ENCODE measurements at places on chromosomes 13 and 19.

GRCh38 chr13:44801990-44802389 lies 187.3 kb downstream of the NUFIP1 start:
- no peak for DNase-seq

DNA sequence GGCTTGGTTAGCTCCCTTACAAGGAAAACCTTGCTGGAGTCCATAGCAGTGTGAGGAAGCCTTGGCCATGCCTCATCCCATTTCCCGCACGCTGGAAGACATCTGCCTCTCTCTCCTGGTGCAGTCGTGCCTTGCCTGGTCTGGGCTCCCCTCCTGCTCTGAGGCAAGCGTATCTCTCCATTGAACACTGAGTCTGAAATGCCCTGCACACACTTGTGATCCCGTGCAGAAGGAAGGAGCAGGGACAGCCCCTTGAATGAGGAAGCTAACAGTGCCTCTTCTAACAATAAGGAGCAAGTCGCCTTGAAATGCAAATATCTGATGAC lies 407 bp upstream of the ZNF440 start:
- no peak for DNase-seq

DNA sequence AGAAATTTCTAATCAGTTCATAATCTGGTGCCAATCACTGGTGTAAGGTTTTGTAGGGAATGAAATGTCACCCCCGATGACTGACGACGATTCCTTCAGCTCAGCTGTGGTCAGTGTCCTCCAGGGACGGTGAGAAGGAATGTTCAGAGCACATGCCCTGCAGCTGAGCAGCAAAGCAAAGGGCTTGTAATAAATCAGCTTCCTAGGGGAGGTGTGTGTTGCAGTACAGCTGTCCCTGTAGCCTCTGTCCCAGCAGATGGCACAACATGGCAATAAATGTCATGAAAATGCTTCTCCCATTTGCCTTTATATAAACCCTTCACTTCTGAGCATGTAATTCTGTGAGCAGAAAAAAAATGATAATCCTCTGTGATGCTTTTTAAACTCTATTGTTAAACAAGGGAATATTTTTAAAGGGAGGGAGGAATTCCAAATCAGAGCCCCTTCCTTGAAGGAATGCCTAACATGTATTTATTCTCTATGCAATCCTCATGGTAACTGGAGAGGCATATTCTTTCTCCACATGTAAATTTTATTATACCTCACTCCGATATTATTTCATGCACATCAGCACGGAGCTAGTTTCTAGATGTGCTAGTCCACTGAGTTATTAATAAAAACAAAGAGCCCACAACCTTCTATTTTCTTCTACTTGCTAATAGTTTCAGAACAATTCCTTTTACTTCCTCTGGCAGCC lies 102.5 kb downstream of the FAM216B start:
- no peak for DNase-seq

GRCh38 chr19:49895566-49896297 lies 955 bp downstream of the IL4I1 start:
- no peak for DNase-seq

DNA sequence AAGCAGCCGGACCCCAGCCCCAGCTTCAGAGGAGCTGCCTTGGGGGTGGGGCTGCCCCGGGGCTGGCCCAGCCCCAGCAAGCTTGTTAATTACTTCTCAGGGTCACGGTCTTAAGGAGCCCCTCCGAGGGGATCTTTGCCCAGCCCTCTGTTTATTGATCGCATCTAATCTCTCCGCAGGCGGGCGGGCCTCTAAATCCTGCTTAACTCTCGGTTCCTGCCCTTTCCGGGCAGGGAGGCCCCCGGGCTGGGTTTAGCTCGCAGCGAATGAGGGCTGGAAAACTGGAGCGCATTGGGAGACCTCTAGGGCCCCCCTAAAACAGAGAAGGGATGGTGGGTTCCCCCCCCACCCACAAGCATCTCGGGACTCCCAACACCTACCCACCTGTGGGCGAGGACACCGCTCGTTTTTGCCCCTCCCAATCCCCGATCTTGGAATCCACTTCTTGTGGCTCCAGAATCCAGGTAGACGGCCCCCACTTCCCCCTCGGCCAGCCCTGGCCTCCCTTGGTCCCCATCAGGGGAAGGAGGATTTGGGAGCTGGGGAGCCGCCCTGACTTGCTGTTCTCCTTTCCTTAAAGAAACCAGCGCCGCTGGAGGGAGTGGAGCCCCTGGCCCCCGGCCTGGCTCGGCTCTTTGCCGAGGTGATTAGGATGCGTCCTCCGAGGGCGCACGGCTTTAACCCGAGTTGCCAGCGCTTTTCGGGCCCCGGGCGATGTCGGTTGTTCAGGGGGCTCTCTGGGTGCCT lies 59.5 kb upstream of the ADGRL1 start:
- peak; percentile 35 for DNase-seq

GRCh38 chr19:42153672-42154433 lies 21.6 kb upstream of the POU2F2 start:
- no peak for DNase-seq

- no peak for DNase-seq
Measured at GRCh38 chr13:73055813-73056564, 2.8 kb upstream of the KLF5 start.

- DNase-seq: no peak
Measured at GRCh38 chr13:49627831-49628652, at the start of gene ARL11. TSS of gene ARL11 (plus strand) at chr13:49628507. CDS start at chr13:49630448, 1,941 bp downstream.

- DNase-seq: no peak
Measured at GRCh38 chr19:1101337-1101698, 2.5 kb upstream of the GPX4 start.

- DNase-seq: peak; percentile 69
Measured at GRCh38 chr19:5340637-5341447, at the start of gene PTPRS. TSS of gene PTPRS (minus strand) at chr19:5340812. CDS start at chr19:5286140, 54,672 bp downstream.

DNA sequence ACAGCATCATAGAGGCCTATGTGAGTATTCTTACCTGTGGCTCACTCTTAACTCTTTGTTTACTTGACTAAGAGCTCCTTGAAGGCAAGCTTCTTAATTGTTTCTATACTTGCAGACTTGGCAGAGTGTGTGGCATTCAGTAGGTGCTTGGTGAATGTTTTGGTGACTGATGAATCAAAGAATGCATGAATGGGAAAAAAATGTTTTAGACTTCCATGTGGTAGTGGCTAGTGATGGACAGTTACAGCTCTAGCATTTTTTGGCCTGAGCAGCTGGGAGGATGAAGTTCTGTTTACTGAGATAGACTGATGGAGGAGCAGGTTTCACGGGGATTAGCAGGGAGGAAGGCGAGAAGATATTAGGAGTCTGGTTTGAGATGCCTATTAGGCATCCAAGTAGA lies 13.6 kb downstream of the HAS1 start:
- DNase-seq: no peak

DNA sequence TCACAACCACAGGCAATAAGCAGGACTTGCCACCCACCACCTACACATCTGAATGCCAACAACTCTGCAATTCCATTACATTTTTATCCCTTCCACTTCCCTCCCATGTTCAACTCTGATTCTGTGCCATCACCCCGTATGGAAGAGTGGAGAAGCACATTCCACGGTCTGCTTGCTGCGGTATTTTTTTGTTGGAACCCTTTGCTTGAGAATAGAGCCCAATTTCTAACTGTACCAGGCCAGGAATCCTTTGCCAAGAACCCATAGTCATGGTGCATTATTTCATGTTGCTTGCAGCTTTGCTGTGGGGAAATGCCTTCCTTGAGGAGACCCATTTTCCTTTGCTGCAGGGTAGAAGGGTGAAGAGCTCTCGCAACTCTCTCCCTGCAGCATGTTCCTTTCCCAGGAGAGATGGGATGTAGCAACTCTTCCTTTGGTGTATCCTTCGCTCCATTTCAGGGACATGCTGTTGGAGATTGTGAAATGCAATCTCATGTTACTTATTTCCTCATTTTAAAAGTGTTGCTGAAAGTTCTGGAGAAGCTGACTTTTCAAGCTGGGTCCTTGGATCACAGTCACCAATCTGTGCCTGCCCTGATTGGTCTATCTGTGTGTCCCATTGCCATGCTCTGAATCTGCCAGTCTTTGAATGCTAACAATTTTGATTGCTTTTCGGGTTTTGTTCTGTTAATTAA lies 69.8 kb upstream of the STARD13 start:
- no peak for DNase-seq

- no peak for DNase-seq
Measured at GRCh38 chr13:85879014-85879413, 79.8 kb upstream of the SLITRK6 start.

DNA sequence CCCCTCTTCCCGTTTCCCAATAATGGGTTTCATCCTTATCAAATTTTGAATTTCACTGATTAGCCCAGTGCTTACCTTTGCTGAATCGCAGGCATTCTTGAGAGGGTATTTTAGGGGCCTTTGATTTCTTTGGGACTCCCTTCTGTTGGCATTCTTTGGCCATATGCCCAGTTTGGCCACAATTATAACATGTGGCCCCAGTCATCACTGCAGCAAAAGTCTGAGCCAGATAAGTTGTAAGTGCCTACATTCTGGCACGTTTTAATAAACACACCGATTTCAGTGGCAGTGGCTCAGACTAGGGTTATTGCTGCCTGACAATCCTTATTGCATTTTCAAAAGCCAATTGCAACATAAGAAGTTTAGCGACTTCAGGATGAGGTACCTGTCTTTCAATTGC lies 41.4 kb downstream of the ZNF726 start:
- no peak for DNase-seq

Measured in ovary (tissue), 10 donors.